ENCODE measurements at places on chromosomes 3 and 15.

DNA sequence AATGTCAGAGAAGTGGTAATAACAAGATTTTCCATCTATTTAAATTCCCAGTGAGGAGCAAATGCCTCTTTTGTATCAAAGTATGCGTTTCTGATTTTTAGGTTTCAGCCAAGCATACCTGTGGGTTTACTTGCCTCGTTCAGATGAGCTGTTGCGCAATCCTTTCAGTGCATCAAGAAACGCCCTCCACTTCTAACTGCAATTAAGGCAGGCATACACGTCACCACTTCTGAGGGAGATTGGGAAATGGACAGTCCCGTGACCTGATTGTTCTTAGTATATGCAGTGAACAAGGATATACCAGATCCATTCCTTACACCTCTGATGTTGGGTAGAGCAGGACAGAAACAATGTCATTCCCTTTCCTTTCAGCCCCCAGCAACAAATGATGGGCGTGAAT is 219.0 kb downstream of the ITPR1 start:
- no peak overlapping the region for H3K4me3 ChIP-seq
- H3K36me3 ChIP-seq = peaks cover 18% of the 10 kb centered on the region
- H3K27ac ChIP-seq = peak overlapping the region; percentile 11
- no peak for DNase-seq
- peaks cover 8% of the 10 kb centered on the region for H3K4me1 ChIP-seq
- H3K27me3 ChIP-seq = no peaks in the 10 kb centered on the region

- H3K27ac ChIP-seq = no peak overlapping the region
- no peak for DNase-seq
- no peak overlapping the region for H3K4me3 ChIP-seq
- peaks cover 17% of the 10 kb centered on the region for H3K27me3 ChIP-seq
- H3K36me3 ChIP-seq = no peaks in the 10 kb centered on the region
These were observed 193.4 kb upstream of the LINGO1 start for GRCh38 chr15:77826006-77826695.

- H3K4me3 ChIP-seq = no peak overlapping the region
- H3K27me3 ChIP-seq = no peaks in the 10 kb centered on the region
These were observed 15.6 kb downstream of the CADM2 start for GRCh38 chr3:84974347-84974746.

- DNase-seq = no peak
- peaks cover 22% of the 10 kb centered on the region for H3K4me1 ChIP-seq
- H3K27me3 ChIP-seq = no peaks in the 10 kb centered on the region
- peaks cover 6% of the 10 kb centered on the region for H3K36me3 ChIP-seq
These were observed 13.5 kb downstream of the VIPR1 start for GRCh38 chr3:42515976-42516375.

DNA sequence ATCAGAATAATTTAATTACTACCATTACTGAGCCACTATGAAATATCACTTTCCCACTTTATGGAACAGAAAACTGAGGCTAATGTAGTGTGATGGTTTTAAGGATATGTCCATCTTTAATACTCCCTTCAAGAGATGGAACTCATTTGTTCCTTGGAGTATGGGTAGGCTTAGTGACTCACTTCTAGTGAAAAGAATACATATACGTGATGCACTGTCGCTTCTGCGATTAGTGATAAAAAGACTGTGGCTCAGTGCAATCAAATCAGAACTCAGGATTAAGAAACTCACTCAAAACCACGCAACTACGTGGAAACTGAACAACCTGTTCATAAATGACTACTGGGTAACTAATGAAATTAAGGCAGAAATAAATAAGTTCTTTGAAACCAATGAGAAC is 216.6 kb downstream of the SUCLG2 start:
- peaks cover 11% of the 10 kb centered on the region for H3K4me1 ChIP-seq
- H3K36me3 ChIP-seq = peaks cover 59% of the 10 kb centered on the region
- no peaks in the 10 kb centered on the region for H3K27me3 ChIP-seq
- no peak overlapping the region for H3K27ac ChIP-seq
- H3K4me3 ChIP-seq = no peak overlapping the region
- DNase-seq = no peak

DNA sequence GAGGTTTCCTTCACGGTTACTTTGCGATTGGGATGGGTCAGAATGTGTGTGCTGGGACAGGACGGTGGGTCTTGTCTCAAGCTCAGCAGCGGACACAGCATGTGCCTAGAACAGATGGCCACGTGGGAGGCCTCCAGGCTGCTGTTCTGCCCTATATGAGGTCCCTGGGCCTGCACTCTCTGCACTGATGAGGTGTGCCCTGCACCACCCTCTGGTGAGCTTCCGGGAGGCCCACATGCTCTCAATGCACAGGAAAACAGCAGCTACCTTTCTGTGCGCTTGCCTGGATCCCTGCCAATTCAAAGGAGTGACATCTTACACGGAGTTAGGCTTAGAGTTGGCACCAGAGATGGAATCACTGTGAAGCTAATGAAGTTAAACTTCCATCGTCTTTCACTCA is 59.8 kb downstream of the BOC start:
- H3K4me3 ChIP-seq = no peak overlapping the region
- DNase-seq = no peak
- H3K27me3 ChIP-seq = no peaks in the 10 kb centered on the region
- no peak overlapping the region for H3K27ac ChIP-seq
- peaks cover 2% of the 10 kb centered on the region for H3K4me1 ChIP-seq
- H3K36me3 ChIP-seq = no peaks in the 10 kb centered on the region

DNA sequence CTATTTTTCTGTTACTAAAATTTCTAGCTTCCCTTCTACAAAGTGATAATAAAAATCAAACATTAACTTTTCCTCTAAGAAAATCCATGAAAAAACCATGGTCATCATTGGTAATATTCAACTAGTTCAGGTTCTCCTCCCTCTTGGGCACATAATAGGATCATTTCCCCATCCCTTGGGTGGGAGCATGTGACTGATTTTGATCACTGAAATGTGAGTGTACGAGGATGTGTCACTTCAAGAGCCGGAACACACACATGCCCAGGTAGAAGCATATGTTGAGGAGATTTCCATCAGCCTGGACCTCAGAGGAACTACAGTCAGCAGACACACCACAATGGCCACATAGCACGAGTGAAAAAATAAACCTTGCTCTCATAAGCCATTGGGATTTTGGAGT is 36.1 kb downstream of the AP3S2 start:
- DNase-seq = no peak
- H3K27me3 ChIP-seq = no peaks in the 10 kb centered on the region
- peaks cover 11% of the 10 kb centered on the region for H3K36me3 ChIP-seq

DNA sequence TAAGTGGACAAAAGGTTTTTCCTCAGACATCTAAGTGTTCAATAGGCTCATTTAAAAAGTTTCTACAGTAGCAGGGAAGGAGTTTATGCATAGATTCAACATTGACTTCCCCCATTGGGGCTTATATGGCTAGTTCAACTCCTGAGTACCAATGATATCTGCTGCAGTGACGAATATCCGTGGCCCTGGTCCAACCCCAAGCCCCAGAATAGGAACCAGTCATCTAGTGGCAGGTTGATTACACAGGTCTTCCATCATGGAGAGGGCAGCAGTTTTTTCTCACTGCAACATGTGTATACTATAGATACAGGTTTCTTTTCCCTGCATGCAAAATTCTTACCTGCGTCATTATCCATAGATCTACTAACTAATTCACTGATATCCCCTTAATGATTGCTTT is 45.8 kb upstream of the KPNA4 start:
- no peaks in the 10 kb centered on the region for H3K36me3 ChIP-seq
- no peak overlapping the region for H3K27ac ChIP-seq
- peaks cover 15% of the 10 kb centered on the region for H3K27me3 ChIP-seq
- no peak for DNase-seq
- no peak overlapping the region for H3K4me3 ChIP-seq

- no peak overlapping the region for H3K27ac ChIP-seq
- H3K4me1 ChIP-seq = peaks cover 78% of the 10 kb centered on the region
- no peak overlapping the region for H3K4me3 ChIP-seq
- peaks cover 29% of the 10 kb centered on the region for H3K36me3 ChIP-seq
These were observed 7.1 kb downstream of the TEX264 start for GRCh38 chr3:51678186-51678585.

- H3K27me3 ChIP-seq = no peaks in the 10 kb centered on the region
- DNase-seq = no peak
- H3K36me3 ChIP-seq = no peaks in the 10 kb centered on the region
- H3K4me1 ChIP-seq = peaks cover 3% of the 10 kb centered on the region
- no peak overlapping the region for H3K27ac ChIP-seq
These were observed 120.7 kb downstream of the ADCY5 start for GRCh38 chr3:123327956-123328850.

DNA sequence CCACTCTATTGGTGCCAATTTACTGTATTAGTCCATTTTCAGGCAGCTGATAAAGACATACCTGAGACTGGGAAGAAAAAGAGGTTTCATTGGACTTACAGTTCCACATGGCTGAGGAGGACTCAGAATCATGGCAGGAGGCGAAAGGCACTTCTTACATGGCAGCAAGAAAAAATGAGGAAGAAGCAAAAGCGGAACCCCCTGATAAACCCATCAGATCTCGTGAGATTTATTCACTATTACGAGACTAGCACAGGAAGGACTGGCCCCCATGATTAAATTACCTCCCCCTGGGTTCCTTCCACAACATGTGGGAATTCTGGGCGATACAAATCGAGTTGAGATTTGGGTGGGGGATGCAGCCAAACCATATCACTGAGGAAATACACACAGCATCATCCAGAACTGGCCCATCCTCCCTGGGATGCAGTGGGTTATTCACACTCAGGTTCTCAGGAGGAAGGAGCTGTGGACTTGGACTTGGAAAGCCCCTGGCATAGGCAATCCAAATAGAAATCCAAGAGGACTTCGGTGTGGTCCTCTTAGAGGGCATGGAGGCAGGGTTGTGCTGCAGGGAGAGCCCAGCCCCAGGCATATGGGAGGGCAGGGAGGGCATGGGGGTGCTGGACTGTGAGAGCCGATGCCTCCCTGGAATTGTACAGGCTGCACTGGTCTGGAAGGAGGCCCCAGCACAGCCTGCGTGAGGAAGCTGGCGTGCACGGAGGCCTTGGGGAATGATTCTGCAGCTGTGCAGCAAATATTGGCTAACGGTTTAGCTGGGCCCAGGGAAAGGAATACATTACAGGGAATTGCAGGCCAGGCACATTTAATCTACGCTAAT is 62.9 kb downstream of the EFCAB12 start:
- H3K27ac ChIP-seq = no peak overlapping the region
- H3K4me1 ChIP-seq = no peaks in the 10 kb centered on the region
- DNase-seq = no peak
- H3K4me3 ChIP-seq = no peak overlapping the region
- no peaks in the 10 kb centered on the region for H3K27me3 ChIP-seq

DNA sequence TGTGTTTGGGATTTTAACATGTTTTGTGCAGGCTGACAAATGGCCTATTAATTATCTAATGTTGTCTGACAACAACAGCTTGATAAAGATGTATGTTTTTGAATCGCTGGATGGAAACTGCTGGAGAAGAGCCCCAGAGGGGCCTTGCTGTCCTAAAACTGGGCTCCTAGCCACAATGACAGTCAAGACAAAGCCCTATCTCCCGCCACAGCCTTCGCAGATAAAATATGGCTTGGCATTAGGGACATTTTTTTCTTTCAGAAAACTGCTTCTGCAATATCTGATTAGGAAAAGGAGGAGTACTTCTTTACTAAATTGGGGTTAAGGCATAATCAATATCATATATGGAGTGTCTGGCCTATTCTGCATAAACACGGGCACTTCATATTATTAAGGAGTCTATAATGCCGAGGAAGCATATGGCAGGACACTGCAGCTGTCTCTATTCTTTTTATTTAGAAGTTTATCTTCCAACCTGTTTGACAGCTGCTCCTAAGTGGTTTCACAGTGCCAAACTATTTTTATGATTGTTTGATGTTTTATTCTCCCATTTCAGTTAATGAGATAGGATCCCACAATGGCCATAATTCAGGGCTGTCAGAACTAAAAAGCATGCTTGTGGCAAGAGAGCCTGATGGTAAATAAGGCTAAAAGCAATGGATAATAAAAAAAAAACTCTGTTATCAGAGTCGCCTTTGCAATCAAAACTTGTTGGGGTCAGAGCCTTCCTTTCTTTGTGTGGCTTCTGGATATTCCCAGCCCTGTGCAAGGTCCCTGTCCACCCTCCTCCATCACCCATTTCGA is 210.1 kb downstream of the MECOM start:
- no peak overlapping the region for H3K27ac ChIP-seq
- no peaks in the 10 kb centered on the region for H3K36me3 ChIP-seq
- H3K4me3 ChIP-seq = no peak overlapping the region
- H3K4me1 ChIP-seq = no peaks in the 10 kb centered on the region
